ENCODE measurements at places on chromosomes 2 and 18.
A peak's percentile ranks its signal among the peaks of the same experiment; 100 is the strongest.

DNA sequence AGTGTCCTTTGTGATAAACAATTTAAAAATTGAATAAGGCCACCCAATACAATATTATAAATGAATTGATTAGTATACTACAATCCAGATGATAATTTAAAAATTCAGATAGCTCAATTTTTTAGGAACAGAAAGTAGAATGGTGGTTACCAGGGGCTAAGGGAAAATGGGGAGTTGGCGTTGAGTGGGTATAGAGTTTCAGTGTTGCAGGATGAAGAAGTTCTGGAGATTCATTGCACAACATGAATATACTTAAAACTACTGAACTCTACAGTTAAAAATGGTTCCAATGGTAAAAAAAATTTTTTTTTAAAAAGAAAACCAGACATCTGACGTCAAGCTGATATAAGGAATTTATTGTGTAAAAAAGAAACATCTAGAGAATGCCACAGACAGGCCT, 20.9 kb downstream of the SLC39A6 start:
- DNase-seq: no peak

- peak; percentile 48 for DNase-seq
Observed at GRCh38 chr18:3448838-3449511, 997 bp upstream of the TGIF1 start.

- no peak for DNase-seq
Observed at GRCh38 chr2:54966165-54966832, 84.0 kb downstream of the RTN4 start.

DNA sequence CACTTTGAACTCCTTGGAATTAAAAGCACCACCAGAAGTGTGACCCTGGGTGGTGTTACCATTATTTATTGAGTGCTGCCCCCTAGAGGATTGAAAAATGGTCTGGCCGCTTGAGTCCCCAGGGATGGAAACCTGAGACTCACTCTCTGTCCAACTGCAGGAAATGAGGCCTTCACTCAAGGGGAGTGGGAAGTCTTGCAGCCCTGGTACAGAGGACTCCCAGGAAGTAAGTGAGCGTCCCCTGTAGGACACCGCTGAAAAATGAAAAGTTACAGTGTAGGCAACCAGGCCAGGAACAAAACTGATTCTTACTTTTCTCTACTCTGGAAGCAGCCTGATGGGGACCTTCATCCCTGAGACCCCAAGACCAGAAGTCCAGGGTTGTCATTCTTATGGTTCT, 2.2 kb upstream of the NRP2 start:
- peak; percentile 64 for DNase-seq

- no peak for DNase-seq
Observed at GRCh38 chr2:200264631-200265030, 41.9 kb upstream of the SPATS2L start.

- DNase-seq: no peak
Observed at GRCh38 chr2:181164699-181165098, 184.3 kb downstream of the UBE2E3 start.

GRCh38 chr2:211930331-211930730, 608.3 kb downstream of the ERBB4 start:
- no peak for DNase-seq

DNA sequence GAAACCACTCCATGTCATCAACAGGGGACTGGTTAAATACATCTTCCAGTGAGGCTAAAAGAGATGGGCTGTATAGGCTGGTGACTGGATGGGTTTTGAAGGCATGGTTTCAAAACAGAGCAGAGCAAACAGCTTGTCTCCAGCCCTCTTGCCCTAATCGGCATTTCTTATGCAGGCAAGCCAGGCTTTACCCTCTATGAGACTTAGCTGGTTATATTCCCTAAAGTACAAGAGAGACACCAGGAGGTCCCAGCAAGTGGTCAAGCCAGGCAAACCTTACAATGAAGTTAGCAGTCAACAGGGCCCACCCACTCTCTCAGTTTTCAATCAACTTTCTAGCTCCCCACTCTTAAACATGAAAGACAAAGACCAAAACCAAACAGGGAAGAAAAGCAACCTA, 19.0 kb downstream of the OSBPL1A start:
- DNase-seq: no peak

- no peak for DNase-seq
Observed at GRCh38 chr2:238773472-238773871, 74.4 kb upstream of the TWIST2 start.

GRCh38 chr2:110205660-110206455, 1.0 kb upstream of the NPHP1 start:
- DNase-seq: no peak

GRCh38 chr2:10720306-10720705, 1.1 kb upstream of the ATP6V1C2 start:
- no peak for DNase-seq

- DNase-seq: no peak
Observed at GRCh38 chr2:63118821-63119220, 68.2 kb downstream of the OTX1 start.

DNA sequence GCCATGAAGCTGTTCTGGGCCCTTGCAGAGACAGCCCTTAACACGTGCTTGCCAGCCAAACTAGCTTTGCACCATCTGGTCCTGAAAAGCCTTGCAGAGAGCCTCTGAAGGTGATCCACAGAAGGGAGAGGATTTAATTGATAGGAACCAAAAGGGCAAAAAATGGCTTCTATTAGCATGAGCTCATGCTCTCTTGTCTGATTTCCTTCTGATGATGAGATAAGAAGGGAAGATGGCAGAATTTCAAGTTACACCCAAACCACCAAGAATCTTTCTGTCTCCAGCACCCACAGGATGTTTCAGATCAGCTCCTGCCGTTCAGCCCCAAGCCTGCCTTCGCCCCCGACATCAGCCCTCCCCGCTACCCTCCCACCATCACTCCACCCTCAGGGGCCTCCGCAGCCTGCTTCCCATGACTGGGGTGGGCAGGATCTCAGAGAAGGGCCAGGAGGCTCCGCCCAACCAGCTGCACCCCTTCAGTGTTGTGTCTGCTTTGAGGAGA, 23.4 kb upstream of the GLI2 start:
- no peak for DNase-seq

GRCh38 chr2:101704816-101705578, 7.5 kb downstream of the MAP4K4 start:
- DNase-seq: no peak

DNA sequence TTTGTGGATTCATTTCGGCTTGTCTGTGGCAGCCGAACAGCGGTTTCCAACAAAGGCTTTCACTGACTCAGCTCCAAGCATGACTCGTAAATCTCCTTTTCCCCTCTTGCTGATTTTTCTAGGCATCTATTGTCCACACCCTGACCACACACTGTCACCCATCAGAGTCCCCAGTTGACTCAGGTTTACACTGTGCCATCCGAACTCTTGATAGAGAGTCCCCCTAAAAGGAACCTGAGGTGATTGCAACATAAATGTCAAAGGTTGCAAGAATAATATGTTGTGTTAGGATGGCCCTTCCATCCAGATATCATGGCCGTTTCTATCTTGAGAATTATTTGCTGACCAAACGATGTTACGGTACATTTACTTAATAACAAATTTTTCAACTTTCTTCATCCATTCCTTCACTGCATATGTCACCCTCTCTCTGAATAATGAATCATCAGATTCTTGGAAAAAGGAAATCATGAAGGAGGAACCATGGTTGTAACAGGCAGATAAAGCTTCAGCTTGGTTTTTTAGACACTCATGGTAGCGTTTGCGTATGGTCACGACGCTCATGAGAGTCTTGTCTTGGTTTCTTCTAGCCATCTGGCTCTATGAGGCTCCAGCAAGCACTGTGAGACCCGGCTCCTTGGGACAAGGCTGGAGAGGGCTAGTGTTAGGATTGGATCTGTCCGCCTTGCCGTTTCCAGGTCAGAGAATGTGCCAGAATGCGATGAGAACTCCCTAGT, 72.1 kb downstream of the NPAS2 start:
- DNase-seq: no peak

GRCh38 chr18:74878267-74878666, 280.6 kb downstream of the ZNF407 start:
- DNase-seq: no peak

- no peak for DNase-seq
Observed at GRCh38 chr18:61827591-61827990, 65.2 kb downstream of the RNF152 start.

DNA sequence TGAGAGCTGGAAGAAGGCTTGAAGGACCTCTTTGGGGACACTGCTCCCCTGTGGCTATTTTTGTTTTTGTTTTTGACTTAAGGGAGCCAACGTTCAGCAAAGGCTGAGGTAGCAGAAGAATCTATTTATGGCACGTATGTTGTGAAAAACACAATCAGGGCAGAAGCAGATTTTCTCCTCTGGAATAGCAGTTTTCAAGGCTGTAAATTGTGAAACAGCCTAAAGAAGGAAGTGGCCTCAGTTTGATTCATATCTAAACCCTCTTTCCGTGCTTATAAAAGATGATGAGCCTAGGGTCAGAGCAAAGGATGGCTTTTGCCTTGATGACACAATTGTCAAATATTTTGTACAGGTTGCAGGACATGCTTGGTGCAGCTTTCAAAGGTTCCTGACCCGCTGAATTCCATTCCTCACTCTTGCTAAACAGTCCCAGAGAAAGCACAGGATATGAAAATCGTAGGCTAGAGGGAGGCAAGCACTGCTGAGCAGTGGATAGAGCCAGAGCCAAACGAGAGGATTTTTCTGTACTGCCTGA, 106.2 kb upstream of the DLX2 start:
- no peak for DNase-seq

DNA sequence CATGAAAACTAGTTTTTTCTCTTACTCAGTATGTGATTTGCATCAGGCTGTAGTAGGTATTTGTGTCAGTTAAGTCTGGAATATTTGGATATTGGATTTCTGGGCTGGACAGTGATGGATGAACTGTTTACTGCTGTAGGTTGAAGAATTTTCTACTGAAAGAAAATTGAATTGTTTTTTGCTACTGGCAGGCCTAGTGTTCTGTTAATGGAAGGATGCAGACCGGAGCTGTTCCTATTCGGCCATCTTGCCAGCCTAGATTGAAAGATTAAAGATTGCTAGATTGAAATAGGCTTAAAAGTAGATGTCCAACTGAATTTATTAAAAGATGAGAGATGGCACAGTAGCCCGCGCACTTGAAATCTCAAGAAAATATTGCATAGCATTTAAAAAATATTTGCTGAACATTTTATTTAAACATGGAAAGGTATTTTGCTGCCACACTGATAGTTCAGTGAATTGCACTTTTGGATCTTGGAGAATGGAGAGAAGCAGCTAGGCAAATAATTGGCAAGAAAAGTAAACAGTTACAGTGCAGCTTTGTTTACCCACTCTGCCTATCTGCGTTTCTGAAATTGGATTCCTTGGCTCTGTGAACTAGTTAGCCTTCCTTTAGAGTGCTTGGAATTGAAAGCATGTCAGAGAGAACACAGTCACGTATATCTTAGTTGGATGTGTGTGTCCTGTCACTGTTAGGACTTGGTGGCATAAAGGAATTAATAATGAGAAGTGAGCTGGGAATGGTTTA, 54.1 kb downstream of the EPB41L5 start:
- no peak for DNase-seq

GRCh38 chr2:80459028-80459427, 154.5 kb upstream of the LRRTM1 start:
- no peak for DNase-seq

GRCh38 chr18:9802175-9803062, 83.4 kb upstream of the TXNDC2 start:
- DNase-seq: no peak

GRCh38 chr2:28356095-28356911, 36.4 kb upstream of the FOSL2 start:
- DNase-seq: peak; percentile 42

DNA sequence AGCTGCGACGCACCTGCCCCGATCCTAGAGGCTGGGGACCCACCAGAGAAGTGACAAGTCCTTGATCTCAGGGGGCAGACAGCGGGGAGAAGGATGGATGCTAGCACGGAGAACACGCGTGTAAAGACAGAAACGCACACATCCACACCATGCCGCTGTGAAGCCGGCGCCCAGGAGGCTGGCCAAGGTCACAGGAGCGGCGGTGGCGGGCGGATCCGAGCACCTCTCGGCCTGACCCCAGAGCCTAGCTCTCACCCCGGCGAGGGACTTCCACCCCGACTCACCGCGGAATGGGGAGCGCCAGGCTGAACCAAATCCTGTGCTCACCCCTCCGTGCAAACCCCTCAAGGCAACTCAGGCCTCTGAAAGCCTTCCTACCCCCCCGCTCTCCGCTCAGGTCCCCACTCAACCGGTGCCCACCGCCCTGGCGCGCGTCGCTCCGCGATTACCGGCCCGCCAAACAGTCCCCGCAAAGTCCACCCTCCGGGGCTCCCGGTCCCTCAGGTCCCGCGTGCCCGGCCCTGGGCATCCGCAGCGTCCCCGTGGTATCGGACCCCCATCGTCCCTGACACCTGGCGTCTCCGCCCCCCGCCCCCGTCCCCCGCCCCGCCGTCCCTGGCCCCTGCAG, 460 bp upstream of the LRRFIP1 start:
- no peak for DNase-seq

DNA sequence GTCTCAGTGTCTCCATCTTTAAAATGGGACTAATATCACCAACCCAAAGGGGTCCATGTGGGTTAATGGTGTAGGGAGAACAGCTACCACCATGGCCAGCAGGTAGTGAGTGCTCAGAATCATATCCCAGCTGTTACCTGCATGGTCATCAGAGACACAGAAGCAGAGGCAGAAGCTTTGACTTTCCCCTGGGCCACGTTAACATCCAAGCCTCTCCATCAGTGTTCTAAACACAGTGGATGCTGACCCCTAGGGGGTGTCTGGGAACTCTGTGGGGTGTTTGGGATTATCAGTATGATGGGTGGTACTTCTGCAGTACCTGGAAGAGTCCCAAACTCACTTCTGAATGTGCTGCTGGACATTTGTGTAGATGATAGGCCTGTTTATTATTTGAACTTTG, 93.6 kb downstream of the GYPC start:
- no peak for DNase-seq

DNA sequence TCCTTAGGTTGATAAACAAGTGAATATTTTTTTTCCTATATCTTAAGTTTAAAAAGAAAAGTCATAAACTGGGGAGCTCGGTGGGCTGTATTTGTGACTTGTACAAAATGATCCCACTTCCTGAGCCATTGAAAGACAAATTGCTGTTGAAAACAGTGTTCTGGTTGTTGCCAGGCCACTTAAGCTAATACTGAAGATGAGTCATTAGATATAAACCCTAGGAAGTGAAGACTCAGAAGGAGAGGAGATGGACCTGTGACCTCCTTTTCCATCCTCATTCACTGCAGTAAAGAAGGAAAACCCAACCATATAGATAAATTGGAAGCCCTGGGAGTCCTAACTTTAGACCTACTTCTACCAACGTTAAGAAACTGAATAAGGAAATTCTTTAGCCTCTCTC, 46.2 kb upstream of the SERPINE2 start:
- no peak for DNase-seq

- peak; percentile 33 for DNase-seq
Observed at GRCh38 chr18:58862851-58863538, 1.7 kb upstream of the ZNF532 start.

- peak; percentile 24 for DNase-seq
Observed at GRCh38 chr2:41782306-41783158, 265.3 kb upstream of the PKDCC start.

GRCh38 chr2:12074126-12074844, 327.9 kb downstream of the LPIN1 start:
- DNase-seq: no peak

GRCh38 chr18:23835506-23835905, 146.3 kb downstream of the LAMA3 start:
- no peak for DNase-seq

Data from stimulated activated CD4-positive, alpha-beta T cell treated with anti-CD3 and anti-CD28 coated beads, Interleukin-15, amount 100 ng/mL, for 24 hours (primary cell).